Stimulated activated CD4-positive, alpha-beta T cell treated with anti-CD3 and anti-CD28 coated beads, TNF-alpha, amount 100 ng/mL, for 1 hour (primary cell): ENCODE measurements at places on chromosomes 4 and X.
A peak's percentile ranks its signal among the peaks of the same experiment; 100 is the strongest.

DNA sequence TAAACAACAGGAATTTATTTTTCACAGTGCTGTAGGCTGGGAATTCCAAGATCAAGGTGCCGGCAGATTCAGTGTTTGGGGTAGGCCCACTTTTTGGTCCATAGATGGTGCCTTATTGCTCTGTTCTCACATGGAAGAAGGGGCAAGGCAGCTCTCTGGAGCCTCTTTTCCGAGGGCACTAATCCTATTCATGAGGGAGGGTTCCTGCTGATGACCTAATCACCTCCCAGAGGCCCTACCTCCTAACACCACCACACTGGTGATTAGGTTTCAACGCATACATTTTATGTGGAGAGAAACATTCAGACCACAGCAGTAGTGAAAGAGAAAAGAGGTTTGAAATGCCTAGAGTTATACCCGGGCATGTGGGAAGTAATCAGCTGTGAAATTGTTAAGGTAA, 1.4 kb upstream of the POLA1 start:
- DNase-seq: no peak

DNA sequence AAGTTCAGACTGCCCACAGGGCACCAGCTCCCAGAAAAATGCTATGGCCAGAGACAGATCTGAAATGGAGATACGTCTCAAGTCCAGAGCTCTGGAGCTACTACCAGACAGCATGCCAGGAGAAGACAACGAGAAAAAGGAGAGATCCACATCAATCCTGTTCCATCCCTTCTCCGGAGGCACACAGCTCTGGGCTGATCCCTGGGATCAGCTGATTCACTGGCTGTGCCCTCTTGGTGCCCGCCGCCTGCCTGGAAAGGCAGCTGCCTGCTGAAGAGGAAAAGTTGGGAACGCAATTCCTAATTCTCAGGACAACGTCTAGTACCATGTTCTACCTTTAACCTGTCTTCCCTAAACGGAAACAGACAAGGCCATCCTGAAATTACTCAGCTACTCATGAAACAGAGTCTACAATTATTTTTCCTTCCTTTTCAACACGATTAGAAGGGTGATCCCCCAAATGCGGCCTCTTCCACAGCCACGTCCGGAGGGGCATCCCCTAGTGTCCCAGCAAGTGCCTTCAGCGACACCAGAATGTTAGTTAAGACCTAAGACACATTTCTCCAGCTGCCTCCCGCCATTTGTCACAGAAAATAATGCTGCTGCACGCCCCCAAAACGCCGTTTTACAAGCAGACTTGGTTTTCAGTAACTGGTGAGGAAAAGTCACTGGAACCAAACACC, 2.4 kb downstream of the ZFYVE28 start:
- DNase-seq: no peak

- DNase-seq: no peak
Observed at GRCh38 chr4:138235419-138235952, 6.7 kb downstream of the SLC7A11 start.

- no peak for DNase-seq
Observed at GRCh38 chr4:122479935-122480416, 23.5 kb upstream of the IL2 start.

GRCh38 chrX:72094894-72095293, 36.8 kb downstream of the RTL5 start:
- DNase-seq: peak; percentile 29

- no peak for DNase-seq
Observed at GRCh38 chrX:67700602-67701001, 156.8 kb downstream of the AR start.

GRCh38 chr4:141046255-141046654, 87.0 kb downstream of the RNF150 start:
- no peak for DNase-seq

DNA sequence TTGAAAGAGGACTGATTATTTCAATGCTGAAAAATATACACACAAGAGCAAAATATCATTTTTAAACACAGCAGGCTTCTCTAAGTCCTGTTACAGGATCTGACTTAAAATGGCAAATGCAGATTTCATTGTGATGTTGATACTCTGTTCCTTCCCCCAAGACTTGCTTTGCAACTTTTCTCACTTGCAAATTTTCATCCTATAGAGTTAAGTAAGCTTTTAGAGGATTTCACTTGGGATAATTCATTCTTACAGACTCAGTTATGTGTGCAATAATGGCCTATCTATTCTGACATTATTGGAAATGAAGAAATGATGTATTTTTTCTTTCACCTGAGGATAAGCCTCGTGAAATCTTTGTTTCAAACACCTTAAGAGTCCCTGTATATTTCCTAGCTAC, 2403.2 kb downstream of the ARAP2 start:
- DNase-seq: no peak

GRCh38 chrX:11757719-11758399, at the start of gene MSL3:
TSS of gene MSL3 (plus strand) at chrX:11758237. CDS start at chrX:11758264, 27 bp downstream.
- DNase-seq: peak; percentile 40

GRCh38 chr4:94038195-94038594, 169.5 kb upstream of the SMARCAD1 start:
- no peak for DNase-seq

GRCh38 chrX:65994519-65995506, 45.1 kb downstream of the VSIG4 start:
- DNase-seq: no peak

- no peak for DNase-seq
Observed at GRCh38 chrX:150268839-150269355, 94.2 kb upstream of the MAMLD1 start.

DNA sequence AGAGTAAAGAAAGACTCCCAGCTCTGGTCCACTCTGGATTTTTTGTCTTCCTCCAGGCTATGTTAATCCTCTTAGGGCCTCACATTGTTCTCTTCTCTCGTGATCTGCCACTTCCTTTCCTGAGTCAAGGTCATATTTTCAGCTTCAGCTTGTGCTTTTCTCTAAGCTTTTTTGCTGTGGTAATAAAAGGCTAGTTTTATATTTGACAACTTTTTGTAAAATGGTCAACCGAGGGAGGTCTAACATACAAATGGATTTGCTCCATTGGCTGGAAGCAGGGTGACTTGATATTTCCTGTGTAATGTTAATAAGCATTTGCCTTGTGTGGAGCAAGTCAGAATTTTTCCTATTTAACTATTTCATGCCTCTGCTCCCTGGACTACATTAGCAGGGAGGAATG, 239.7 kb downstream of the RAB28 start:
- DNase-seq: no peak

DNA sequence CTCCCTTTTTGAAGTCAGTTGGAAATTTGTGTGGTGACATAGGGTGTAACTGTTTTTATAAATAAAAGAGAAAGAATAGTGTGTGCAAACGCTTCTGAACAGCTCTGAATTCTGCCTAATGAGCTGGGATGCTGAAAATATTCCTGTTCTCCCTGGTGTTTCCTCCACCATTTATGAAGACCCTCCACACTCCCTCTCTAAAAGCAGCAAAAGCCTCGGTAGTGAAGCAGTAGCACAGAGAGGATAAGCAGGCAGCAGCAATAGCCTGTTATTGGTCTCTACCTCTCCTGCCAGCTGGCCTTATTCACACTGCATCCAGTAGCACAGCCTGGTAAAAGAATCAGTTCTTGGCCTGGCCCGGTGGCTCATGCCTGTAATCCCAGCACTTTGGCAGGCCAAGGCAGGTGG, 406.1 kb downstream of the IQCM start:
- DNase-seq: no peak

DNA sequence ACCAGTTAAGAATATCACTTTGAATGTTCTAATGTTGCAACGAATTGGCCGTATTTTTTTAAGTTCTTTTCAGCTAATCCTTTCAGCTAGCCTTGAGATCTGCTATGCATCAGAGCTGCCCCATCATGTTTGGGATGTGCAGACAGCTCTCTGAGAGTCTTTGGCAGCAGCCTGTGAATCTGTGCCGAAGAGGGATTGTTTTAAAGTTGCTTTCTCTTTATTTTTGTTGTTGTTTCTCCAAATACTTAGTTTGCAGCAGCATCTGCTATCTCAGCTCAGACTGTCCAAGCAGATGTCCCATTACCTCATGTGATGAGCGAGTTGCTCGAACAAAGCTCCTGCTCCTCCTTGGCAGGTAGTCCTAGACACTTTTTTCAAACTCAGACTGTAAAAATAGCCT, 1002.5 kb upstream of the INTU start:
- DNase-seq: no peak

DNA sequence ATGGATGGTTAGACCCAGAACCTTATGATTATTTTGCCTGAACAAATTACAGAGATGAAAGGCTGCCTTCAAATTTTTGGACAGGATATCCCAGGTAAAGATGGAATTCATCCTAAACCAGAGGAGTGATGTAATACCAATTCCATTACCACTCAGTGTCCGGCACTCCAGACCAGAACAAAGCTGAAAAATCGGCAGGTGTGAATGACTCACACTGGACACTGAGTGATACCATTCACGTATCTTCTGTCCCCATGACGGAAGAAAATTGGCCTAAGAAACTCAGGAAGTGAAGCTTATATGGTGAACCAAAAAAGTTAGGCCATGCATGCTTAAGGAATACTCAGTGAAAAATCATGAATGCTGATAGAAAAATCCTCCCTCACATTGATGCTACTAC, 34.5 kb downstream of the PALLD start:
- DNase-seq: no peak

GRCh38 chr4:90112715-90113114, 14.5 kb upstream of the CCSER1 start:
- no peak for DNase-seq

DNA sequence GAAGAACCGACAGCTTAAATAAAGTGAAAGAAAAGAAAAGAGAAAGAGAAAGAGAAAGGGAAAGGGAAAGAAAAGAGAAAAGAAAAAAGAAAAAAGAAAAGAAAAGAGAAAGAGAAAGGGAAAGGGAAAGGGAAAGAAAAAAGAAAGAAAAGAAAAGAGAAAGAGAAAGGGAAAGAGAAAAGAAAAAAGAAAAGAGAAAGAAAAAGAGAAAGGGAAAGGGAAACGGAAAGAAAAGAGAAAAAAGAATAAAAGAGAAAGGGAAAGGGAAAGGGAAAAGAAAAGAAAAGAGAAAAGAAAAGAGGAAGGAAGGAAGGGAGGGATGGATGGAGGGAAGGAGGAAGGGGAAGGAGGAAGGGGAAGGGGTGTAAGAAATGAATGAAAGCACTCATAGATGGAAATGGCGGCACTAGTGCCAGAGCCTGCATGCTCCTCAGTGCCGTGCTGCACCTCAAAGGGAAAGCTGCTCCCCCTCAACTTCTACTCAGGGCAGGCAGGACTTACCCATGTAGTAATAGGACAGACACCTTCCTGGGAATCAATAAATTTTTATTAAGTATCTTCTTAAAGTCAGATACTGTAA, 70.7 kb downstream of the AFAP1 start:
- no peak for DNase-seq

DNA sequence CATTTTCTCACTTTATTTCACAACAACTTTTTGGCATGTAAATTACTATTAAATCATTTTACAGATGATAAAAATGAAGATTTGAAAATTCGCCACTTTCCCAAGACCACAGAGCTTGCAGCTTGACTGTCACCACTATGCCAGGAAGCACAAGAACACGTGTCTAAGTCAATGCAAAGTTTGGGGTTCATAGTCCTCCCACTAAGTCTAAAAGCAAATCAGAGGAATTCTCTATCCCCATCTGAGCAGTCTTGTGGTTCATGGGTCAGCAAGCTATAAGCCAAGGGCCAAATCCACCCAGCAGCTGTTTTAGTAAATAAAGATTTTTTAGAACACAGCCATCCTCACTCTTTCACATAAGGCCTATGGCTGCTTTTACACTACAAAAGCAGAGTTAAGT, 833.3 kb upstream of the INTU start:
- DNase-seq: no peak

- DNase-seq: no peak
Observed at GRCh38 chrX:103878466-103879122, 46.5 kb upstream of the RAB9B start.

- no peak for DNase-seq
Observed at GRCh38 chr4:52051615-52052474, 741 bp downstream of the SPATA18 start.

GRCh38 chrX:77346859-77347258, 100.3 kb upstream of the FGF16 start:
- no peak for DNase-seq

DNA sequence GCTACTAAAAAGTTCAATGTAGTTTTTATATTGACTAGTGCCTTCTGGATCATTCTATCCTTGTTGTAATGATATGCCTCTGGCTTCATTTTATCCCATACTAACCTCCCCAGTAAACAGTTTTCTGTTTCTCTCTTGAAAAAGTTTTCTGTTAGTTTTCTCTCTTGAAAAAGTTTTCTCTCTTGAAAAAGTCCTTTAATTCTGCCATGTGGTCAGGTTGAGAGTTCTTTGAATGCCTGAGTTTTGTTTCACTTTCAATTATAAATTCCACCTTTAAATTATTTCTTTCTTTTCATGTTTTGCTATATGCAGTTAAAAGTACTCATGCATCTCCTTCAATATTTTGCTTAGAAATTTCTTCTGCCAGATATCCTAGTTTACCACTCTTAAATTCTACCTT, 1139.6 kb downstream of the STPG2 start:
- no peak for DNase-seq

DNA sequence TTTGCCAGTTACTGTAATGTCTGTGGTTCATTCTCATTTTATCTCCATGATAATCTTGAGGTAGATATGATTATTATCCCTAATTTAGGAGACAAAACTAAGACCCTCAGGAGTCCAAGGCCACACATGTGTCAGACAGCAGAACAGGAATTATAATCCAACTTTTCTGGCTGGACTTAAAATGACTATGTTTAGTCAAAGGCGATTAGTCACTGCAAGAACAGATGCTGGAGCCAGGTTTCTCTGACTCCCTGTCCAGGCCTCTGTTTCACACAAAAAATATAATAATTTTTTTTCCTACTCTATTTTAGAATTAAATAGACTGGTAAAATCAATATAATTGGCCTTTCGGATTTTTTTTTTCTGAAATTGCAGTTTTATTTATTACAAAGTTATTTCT, 56.7 kb upstream of the TMEM131L start:
- no peak for DNase-seq

GRCh38 chrX:786441-786881, 155.9 kb downstream of the SHOX start:
- no peak for DNase-seq

- no peak for DNase-seq
Observed at GRCh38 chrX:41445171-41445570, 2.0 kb upstream of the NYX start.

- DNase-seq: no peak
Observed at GRCh38 chr4:155543126-155543765, 123.4 kb upstream of the GUCY1A1 start.

GRCh38 chrX:22237479-22237878, 35.2 kb upstream of the CBLL2 start:
- DNase-seq: no peak

GRCh38 chrX:153993079-153993478, 20.5 kb downstream of the TMEM187 start:
- no peak for DNase-seq

- no peak for DNase-seq
Observed at GRCh38 chr4:184681916-184682315, 32.4 kb downstream of the PRIMPOL start.
